ENCODE measurements at places on chromosomes 3 and 15.

DNA sequence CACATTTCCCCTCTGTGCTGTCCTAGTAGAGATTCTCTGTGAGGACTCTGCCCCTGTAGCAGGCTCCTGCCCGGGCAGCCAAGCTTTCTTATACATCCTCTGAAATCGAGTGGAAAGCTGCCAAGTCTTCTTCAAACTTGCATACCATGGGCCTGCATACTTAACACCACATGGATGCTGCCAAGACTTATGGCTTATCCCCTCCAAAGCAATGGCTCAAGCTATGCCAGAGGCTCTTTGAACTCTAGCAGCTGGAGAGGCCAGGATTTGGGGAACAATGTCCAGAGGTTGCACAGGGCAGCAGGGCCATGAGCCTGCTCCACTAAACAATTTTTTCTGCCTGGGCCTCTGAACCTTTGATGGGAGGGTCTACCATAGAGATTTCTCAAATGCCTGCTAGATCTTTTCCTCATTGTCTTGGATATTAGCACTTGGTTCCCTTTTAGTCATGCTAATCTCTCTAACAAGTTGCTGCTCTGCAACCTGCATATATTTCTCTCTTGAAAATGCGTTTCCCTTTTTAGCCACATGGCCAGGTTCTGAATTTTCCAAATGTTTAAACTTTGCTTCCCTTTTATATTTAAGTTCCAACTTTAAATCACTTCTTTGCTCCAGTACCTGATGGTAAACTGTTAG, 6.1 kb upstream of the PLSCR4 start:
- DNase-seq = no peak

GRCh38 chr3:25895031-25895430, 105.1 kb downstream of the OXSM start:
- no peak for DNase-seq

- DNase-seq = no peak
These were observed 30.9 kb upstream of the C15orf39 start for GRCh38 chr15:75170711-75171341.

GRCh38 chr3:172303941-172304558, 144.2 kb downstream of the GHSR start:
- DNase-seq = no peak

- no peak for DNase-seq
These were observed 1.6 kb downstream of the CDV3 start for GRCh38 chr3:133575086-133575485.

DNA sequence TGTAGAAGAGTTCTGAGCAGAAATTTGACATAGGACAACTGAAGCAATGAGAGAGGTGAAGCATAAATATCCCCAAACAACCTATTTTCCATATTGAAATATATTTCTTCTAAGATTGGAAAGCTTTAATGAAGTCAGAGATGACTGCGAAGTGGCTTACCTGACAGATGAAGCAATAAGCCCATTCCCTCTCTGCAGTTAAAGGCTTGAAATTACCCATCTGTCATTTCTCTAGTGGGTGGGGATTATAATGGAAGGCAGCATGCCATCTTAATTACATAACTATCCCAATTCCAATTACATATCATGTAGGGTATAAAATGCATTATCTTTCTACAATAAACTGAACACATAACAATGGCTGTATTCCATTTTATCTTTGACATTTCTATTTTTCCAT, 1070.5 kb downstream of the SI start:
- no peak for DNase-seq

- no peak for DNase-seq
These were observed 82.8 kb downstream of the MAGI1 start for GRCh38 chr3:65955792-65956477.

GRCh38 chr3:82261013-82261412, 499.6 kb upstream of the GBE1 start:
- DNase-seq = no peak

DNA sequence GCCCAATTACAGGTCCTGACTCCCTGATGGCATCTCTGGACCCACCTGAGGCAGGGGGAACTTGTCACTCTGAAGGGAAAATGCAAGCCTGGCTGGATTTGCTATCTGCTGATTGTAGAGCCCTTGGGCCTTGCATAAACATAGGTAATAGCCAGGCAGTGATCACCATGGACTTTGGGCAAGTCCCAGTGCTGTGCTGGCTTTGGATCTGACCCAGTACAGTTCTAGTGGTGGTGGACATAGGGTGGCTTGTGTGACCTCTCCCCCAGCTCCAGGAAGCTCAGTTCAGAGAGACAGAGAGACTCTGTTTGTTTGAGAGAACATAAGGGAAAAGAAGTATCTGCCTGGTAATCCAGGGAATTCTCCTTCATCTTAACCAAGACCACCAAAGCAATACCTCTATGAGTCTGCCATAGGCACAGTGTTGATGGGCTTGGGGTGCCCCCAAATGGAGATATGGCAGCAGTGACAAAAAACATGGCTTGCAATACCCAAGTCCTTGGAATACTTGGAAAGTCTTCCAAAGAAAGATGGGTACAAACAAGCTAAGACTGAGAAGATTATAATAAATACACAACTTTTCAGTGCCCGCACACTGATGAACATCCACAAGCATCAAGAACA, 348.5 kb downstream of the PYDC2 start:
- no peak for DNase-seq

- no peak for DNase-seq
These were observed 294.9 kb downstream of the RORA start for GRCh38 chr15:60933900-60934885.

GRCh38 chr15:81092559-81092902, 41.5 kb upstream of the CFAP161 start:
- no peak for DNase-seq

All from stimulated activated CD8-positive, alpha-beta memory T cell treated with anti-CD3 and anti-CD28 coated beads, Interleukin-7, amount 100 ng/mL, for 1 hour (primary cell).